ENCODE measurements at places on chromosomes 6 and 20.

- no peak for DNase-seq
Observed at GRCh38 chr6:105898286-105898685, 187.8 kb upstream of the PRDM1 start.

DNA sequence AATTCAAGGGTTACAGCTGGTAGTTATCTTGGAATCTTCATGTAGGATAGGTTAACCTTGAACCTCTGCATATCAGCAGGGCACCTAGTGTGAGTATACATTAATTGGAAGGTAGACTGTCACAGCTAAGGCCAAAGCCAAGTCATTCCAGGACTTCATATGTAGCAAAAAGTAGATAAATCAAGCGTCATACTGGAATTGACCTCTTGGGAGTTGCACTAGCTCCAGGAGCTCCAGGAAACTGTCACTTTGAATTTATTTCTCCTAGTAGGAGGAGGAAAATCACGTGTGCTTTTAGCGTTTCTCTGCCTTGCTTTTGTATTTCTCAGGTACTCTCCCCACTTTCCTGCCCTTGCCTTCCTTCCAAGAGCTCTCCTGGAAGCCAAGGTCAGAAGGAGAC, 30.3 kb downstream of the RIPOR2 start:
- DNase-seq: no peak

DNA sequence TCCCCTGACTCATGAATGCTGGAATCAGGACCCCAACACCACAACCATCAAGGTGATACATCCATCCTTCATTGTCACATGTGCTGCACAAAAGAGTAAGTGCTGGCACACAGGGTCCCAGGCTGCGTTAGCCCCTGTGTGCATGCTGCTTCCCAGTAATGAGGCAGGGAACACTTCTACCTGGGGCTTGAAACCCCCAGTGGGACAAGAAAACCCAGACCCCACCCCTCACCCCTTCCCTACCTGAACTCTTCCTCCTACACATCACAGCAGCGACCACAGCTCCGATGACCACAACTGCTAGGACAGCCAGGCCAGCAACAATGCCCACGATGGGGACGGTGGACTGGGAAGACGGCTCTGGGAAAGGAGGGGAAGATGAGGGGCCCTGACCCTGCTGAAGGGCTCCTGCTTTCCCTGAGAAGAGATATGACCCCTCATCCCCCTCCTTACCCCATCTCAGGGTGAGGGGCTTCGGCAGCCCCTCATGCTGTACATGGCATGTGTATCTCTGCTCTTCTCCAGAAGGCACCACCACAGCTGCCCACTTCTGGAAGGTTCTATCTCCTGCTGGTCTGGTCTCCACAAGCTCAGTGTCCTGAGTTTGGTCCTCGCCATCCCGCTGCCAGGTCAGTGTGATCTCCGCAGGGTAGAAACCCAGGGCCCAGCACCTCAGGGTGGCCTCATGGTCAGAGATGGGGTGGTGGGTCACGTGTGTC, 2.0 kb downstream of the HLA-B start:
- no peak for DNase-seq

DNA sequence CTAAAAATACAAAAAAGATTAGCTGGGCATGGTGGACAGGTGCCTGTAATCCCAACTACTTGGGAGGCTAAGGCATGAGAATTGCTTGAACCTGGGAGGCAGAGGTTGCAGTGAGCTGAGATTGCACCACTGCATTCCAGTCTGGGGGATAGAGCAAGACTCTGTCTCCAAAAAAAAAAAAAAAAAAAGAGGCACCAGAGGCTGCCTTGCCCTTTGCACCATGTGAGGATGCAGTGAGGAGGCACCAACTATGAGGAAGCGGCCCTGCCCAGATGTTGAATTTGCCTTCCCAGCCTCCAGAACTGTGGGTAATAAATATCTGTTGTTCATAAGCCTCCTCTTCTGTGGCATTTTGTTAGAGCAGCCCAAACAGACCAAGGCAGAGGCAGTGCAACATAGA, 54.4 kb downstream of the ALDH5A1 start:
- no peak for DNase-seq

- no peak for DNase-seq
Observed at GRCh38 chr20:50872560-50873425, 58.4 kb downstream of the ADNP start.

DNA sequence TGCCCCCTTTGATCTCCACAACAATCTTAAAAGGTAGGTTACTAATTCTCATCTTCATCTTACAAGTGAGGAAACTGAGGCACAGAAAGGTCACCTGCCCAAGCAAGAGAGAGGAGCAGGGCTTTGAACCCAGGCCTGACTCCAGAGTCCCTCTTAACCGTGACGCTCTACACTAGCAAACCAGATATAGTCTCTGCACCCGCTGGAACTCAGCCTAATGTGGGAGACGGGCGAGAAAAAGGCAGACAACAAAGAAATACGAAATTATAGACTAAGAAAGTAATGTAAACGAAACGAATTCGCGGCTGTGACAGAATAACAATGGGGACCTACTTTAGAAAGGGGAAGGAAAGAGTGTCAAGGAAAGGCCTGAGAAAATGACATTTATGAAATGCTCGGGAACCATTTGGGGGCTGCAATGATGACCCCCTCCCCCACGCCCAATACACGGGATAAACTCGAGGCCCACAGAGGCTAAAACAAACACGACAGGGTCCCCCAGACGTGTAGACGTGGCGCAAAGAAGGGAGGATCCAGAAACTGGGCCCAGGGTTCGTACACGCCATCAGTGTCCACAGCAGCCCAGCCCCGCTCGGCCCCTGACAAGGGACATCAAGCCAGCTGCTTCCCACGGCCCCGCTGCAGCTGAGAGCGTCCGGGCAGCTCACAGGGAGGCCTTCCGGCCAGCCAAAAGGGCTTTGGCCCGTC, 637 bp downstream of the TRPC4AP start:
- DNase-seq: no peak

DNA sequence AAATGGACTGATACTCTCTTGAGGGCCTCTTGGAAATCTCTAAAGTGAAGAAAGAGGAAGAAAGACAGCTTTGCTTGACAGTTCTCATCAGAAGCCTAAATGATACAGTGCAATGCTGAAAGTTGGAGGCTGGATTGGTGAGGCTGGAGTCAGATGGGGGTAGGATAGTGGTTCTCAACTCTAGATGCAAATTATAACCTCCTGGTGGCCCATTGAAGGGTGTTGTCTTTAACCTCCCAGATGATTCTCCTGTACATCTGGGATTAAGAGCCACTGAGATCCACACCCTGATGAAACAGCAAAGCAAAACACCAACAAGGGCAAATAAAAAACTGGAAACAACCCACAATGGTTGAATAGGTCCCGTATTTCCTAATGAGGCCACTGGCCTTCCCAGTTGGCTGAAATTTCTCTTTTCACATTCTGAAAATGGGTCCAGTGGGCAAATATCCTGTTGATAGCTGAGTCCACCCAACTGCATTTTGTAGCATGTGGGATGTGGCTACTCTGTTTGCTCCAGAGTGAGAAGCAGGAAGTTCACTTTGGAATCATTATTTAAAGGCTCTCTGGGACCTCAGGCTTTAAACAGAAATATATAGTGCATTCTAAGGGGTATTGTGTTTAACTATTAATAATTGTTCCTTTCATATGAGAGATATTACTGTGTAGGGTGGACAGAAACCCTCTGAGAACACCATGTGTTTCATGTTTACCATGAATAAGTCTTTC, 208.1 kb downstream of the SOX4 start:
- DNase-seq: no peak

GRCh38 chr6:18100296-18100695, 22.2 kb downstream of the NHLRC1 start:
- DNase-seq: no peak

GRCh38 chr20:51368461-51369211, 173.9 kb downstream of the NFATC2 start:
- no peak for DNase-seq

DNA sequence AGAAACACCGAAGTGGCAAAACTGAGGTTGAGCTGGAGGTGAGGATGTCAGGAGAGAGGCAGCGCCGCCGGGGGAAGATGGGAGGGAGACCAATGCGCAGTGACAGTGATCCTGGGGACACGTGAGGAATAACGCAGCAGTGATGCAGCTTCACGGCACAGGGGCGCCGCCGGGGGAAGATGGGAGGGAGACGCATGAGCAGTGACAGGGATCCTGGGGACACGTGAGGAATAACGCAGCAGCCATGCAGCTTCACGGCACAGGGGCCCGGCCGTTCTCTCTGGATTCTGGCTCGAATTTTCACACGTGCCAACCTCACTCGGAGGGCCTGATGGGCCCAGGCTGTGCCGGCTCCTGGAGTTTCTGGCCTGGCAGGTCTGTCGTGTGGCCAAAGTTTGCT, 94.7 kb downstream of the SMOC2 start:
- no peak for DNase-seq

DNA sequence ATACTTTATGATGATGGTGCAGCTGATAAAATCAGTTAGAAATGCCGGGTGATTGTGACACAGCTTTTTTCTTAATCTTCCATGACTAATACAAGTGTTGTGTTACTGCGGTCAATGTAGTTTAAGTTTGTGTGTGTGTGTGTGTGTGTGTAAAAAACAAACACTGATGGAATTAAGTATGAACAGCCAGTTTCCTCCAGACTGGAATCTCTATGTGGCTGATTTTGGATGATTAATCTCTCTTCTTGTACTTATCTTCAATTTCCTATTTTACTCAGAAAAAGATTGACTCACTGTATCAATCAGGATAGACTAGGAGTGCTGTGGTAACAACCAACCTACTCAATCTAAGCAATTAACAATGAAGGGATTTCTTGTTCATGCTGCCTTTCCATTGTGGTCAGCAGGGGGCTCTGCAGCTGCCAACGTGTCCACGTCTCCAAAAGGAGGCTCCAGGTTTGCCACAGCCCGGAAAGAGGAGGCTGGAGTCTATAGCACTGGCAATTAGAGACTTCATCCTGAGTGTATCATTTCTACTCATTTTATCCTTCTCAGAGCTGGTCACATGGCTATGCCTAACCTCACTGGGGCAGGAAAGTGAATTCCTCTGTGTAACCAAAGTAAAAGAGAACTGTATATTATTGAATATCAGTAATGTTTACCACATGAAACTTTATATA, 107.7 kb downstream of the CD109 start:
- no peak for DNase-seq

- no peak for DNase-seq
Observed at GRCh38 chr6:4355241-4355640, 219.9 kb upstream of the ECI2 start.

GRCh38 chr20:45827030-45827652, at the start of gene TNNC2:
Gene TNNC2, minus strand, starts transcription at chr20:45827312. Its CDS starts 64 bp downstream, at chr20:45827248.
- DNase-seq: no peak

GRCh38 chr20:62063981-62064769, 1.5 kb downstream of the TAF4 start:
- DNase-seq: peak; percentile 20

DNA sequence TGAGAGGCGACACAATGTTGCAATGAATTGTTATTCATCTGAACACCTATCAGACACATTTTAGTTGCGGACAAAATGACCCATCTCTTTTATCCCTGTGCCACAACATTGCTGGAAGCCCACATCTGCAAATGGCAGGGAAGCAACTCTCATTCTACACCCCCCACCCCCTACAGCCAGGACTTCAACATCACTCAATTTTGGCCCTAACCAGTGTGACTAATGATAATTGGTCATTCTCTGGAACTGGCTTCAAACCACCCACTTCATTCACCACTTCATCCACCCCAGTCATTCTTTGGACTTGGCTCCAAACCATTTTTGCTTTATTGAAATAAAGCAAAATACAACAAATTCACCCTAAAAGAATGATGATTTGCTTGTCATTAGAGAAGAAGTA, 1.5 kb downstream of the GCM2 start:
- DNase-seq: no peak
